ENCODE measurements at places on chromosomes 1 and 21. TPM values are rescaled to one million over a fixed set of nuclear protein-coding genes. Genes with fewer than 3 reads are reported as not detected.

- peaks cover 2% of the 10 kb centered on the region for H3K27me3 ChIP-seq
- peaks cover 11% of the 10 kb centered on the region for H3K36me3 ChIP-seq
- peaks cover 19% of the 10 kb centered on the region for H3K4me1 ChIP-seq
Measured at GRCh38 chr1:227318853-227319607, 738 bp upstream of the CDC42BPA start.

DNA sequence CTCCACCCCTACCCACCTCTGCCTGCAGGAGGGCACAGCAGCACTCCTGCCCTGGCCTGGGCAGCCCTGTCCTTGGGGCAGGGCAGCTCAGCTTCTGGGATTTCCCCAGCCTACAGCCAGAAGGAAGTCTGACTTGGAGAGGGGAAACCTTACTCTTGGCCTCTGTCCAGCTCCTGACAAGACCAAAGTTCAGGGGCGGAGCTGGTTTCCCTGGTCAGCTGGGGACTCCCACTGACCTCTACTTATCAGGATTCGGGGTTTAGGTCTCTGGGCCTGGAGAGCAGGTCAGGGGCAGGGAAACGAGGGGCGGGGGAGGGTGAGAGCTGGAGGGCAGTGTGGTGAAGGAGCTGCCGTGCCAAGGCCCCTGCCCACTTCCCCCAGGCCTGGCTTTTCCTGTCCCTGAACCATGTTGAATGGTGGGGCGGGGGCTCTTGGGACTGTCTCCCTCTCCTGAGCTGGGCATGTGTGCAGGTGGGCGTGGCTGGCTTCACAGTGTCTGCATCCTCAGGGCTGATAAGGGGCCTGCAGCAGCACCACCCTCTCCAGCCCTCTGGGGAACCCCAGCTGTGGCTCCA lies 16.8 kb upstream of the ETV3 start:
- H3K27me3 ChIP-seq = peaks cover 17% of the 10 kb centered on the region
- H3K4me1 ChIP-seq = peaks cover 36% of the 10 kb centered on the region
- H3K36me3 ChIP-seq = no peaks in the 10 kb centered on the region
- no peak overlapping the region for H3K4me3 ChIP-seq
- DNase-seq = no peak
- H3K27ac ChIP-seq = no peak overlapping the region

- H3K27me3 ChIP-seq = no peaks in the 10 kb centered on the region
- H3K36me3 ChIP-seq = peaks cover 16% of the 10 kb centered on the region
- no peak for DNase-seq
- peaks cover 32% of the 10 kb centered on the region for H3K4me1 ChIP-seq
- H3K27ac ChIP-seq = no peak overlapping the region
Measured at GRCh38 chr21:37082375-37082774, 9.3 kb downstream of the TTC3 start.

Gene CYP4A22
- not detected for total RNA-seq

Gene KMO
- not detected for total RNA-seq

Measured in HFFc6 (cell line).